ENCODE measurements at places on chromosomes 7 and 10.

DNA sequence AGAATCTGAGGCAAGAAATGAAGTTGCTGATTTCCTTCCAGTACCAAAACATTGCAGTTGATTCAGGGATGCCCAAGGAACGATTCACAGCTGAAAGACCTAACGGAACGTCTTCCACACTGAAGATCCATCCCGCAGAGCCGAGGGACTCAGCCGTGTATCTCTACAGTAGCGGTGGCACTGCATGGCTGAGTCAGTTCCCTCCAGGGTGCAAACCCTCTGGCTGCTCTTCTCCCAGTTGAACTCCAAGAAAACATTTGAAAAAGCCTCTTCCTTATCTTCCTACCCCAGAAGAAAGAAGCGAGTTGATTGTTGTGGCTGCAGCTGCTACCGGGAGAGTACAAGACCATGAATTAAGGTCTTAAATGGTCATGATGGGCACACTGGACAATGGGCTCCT, 147.1 kb upstream of the PRSS1 start:
- no peak for DNase-seq

- no peak for DNase-seq
These were observed 104.7 kb upstream of the LRGUK start for GRCh38 chr7:134022286-134022911.

- DNase-seq, result no peak
These were observed 164.4 kb downstream of the GLRX3 start for GRCh38 chr10:130300608-130301020.

DNA sequence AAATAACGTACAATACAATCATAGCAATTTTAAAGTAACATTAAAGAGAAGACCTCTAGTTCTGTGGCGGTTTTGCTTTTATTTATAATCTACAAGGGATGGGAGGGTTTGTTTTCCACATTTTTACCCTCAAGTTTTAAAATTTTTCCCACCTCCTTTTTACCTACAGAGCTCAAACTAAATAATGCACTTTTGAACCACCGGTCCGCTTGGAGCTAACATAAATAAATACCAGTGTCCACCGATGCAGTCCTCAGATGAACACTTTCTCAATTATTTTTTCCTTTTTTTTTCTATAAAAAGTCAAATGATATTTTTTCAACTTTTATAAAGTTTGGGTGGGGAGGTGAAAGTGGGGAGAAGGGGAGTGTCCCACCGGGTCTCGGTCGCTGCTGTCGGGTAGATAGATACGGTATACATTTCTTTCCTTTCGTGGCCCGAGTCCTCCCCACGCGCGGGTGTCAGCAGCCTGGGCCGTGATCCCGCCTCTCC, 3.3 kb downstream of the ZNF503 start:
- DNase-seq, result no peak

DNA sequence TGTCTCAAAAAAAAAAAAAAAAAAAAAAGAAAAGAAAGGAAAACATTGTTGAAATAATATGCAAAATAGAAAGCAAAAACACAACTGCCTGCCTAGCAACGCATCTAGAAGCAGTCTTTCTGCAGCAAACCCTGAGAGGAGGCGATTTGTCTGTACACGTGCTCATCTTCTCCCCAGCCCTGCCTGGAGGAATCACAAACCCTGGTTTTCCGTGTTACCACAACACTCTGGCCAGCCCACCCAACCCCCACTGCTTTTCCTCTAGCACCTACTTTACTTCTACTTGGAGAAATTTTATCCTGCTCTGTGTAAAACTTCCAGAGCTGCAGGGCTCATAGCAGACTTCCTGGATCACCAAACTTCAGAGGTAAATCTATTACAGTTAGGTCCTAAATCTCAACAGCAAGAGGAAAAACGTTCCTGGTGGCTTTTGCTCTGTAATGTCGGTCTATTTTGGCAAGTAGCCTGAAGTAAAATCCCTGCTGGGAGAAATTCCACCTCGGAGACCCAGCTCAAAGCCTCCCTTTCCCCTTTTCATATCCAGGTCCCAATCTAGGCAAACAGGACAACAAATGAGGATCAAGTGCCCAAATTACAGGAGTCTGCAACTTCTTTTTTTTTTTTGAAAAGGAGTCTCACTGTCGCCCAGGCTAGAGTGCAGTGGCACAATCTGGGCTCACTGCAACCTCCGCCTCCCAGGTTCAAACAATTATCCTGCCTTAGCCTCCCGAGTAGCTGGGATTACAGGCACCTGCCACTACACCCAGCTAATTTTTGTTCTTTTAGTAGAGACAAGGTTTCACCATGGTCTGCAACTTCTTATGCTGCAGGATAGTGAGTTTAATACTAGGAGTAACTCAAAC, 91.6 kb downstream of the DNMBP start:
- DNase-seq, result no peak

DNA sequence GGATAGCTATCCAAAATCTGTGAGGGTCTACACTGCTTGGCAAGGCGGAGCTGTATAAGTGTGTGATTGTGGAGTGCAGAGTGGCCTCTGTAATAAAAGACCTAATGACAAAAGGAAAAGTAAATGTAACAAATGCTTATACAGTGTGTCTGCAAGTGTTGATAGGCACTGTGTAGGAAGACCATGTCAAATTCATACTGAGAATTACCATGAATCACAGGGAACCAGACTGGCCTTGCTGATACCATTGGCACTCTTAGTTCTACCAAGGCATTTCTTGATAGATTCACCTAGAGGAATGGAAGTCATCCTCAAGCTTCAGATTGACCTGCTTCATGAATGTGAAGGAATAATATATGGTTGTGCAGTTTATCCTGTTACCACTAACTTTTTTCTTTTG, 58.8 kb downstream of the CYCS start:
- no peak for DNase-seq

- no peak for DNase-seq
These were observed 30.8 kb downstream of the ZNF438 start for GRCh38 chr10:31000867-31001266.

Data from RWPE1 (cell line).